H7 (cell line): ENCODE measurements at places on chromosomes 1 and 21. TPM values are rescaled to one million over a fixed set of nuclear protein-coding genes. Genes with fewer than 3 reads are reported as not detected.
A peak's percentile ranks its signal among the peaks of the same experiment; 100 is the strongest.

- peak; percentile 9 for DNase-seq
Measured at GRCh38 chr21:35294231-35294898, 245.3 kb upstream of the RUNX1 start.

- DNase-seq = no peak
Measured at GRCh38 chr1:209770636-209771415, 13.5 kb downstream of the C1orf74 start.

GRCh38 chr21:26769613-26770188, 75.5 kb downstream of the ADAMTS1 start:
- DNase-seq = peak; percentile 19

DNA sequence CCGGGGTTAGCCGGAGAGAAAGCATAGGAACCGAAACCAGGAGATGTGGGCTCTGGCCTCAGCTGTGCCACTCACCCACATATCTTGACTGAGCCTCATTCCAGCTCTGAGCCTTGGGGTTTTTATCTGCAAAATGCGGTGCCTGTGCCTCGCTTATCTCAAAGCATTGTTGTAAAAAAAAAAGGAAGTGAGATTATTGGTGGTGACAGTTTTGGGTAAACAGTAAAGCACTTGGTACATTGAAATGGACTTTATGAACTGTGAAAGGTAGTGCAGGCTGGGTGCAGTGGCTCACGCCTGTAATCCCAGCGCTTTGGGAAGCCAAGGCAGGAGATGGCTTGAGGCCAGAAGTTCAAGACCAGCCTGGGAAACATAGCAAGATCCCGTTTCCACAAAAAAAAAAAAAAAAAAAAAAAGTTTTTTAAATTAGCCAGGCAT, 3.8 kb downstream of the PTAFR start:
- peak; percentile 18 for DNase-seq

- DNase-seq = peak; percentile 44
Measured at GRCh38 chr1:52970149-52970548, 43.1 kb downstream of the SCP2 start.

DNA sequence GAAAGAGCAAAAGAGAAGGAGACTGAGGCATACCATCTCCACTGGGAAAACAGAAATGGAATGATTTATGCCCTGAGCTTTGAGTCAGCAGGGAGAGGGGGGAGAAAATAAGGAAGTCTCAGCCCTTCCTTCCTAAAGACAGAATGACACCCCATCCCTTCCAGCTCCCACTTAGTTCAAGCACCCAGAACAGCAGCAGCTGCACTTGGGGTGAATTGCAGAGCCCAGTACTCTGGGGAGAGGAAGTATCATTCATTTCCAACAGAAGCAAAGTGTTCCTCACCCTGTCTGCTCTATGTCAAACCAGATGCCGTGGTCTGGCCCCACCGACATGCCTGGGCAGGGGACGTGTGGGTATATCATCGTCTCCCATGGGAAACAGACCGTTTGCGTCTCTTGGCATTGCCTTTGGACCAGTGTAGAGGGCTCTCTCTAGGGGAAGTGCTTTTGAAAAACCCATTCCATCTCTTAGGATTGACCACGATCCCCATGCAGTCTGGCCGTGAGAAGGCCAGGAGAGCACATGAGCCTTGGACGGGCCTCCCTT, 1.1 kb upstream of the KCNJ15 start:
- no peak for DNase-seq

The CASQ1 gene
- 4.2 and 4.4 TPM in 2 replicates for total RNA-seq

The RNASEL gene
- total RNA-seq = 0.85 and 1.2 TPM in 2 replicates

The MYOG gene
- not detected in 2 replicates for total RNA-seq

The TSPEAR gene
- 1.0 and 1.8 TPM in 2 replicates for total RNA-seq
